DND-41 (cell line): ENCODE measurements at places on chromosomes 1 and 21.

DNA sequence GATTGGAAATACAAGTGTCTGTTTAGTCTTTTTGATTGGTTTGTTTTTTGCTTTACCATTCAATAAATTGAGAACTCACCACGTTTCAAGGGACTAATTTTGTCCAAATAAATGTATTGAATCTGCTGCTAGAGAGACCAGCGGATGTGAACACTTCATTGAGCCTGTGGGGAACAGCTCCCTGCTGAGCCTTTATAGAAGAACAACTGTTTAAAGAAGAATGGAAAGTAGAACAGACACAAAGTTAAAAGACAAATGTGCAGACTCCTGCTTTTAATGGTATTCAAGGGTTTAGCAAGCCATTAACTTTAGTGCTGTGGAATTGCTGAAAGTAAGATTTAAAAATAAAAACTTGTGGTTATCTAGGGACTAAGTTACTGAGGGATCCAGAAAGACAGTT is 817.7 kb upstream of the B3GALT2 start:
- no peaks in the 10 kb centered on the region for H3K27me3 ChIP-seq
- no peaks in the 10 kb centered on the region for H3K36me3 ChIP-seq
- DNase-seq: no peak
- H3K4me1 ChIP-seq: no peaks in the 10 kb centered on the region

DNA sequence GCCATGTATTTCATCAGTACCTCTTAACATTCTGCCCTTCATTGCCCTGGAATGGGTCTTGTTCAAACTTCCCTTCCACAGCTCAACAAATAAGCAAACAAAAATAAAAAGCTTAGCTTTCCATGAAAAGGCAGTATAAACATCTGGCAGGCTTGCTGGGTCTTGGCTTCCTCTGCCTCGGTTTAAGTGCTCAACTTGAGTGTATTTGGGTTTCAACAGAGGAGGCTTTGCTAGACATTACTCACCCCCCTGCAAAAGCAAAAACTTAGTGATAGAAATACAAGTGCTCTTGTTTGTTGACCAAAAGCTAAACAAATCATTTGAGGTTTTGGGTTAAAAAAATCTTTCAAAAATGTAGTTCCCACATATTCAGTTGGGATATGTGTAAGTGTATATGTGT is 518.5 kb downstream of the PLPP3 start:
- no peaks in the 10 kb centered on the region for H3K27me3 ChIP-seq
- H3K4me3 ChIP-seq: no peak overlapping the region
- no peaks in the 10 kb centered on the region for H3K4me1 ChIP-seq
- no peaks in the 10 kb centered on the region for H3K36me3 ChIP-seq

DNA sequence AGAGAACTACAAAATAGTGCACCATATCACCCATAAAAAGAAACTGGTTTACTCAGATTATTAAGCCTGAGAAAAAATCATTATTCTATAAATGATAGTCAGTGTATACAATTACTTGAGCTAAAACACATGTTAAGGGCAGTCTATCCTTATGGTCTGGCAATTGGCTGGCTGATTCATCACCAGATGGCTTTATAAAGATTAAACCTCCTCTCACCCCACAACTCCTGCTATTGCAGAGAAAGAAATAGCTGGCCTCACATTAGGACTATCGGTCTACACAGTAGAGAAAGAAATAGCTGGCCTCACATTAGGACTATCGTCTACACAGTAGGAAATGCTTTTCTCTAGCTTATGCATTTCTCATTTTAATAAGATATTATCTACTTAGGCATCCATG is 21.2 kb downstream of the CEP170 start:
- no peak overlapping the region for H3K4me3 ChIP-seq
- peaks cover 26% of the 10 kb centered on the region for H3K36me3 ChIP-seq
- DNase-seq: no peak
- no peaks in the 10 kb centered on the region for H3K27me3 ChIP-seq

DNA sequence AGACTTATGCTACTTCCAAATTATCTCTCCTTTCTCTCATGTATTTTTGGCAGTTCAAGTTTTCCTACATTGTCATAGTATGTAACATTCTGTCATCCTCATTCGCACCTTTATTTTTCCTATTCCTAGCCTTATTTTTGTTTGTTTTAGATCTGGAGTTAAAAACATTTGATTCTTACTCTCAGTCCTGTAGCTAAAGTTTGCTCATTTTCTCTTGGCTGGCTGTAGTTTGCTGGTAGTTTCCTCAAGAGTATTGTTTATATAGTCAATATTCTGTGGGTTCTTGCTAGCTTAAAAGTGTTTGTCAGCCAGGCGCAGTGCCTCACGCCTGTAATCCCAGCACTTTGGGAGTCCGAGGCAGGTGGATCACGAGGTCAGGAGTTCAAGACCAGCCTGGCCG is 29.8 kb upstream of the TRIM33 start:
- H3K27me3 ChIP-seq: no peaks in the 10 kb centered on the region
- no peak overlapping the region for H3K27ac ChIP-seq
- DNase-seq: no peak
- H3K4me1 ChIP-seq: no peaks in the 10 kb centered on the region
- no peaks in the 10 kb centered on the region for H3K36me3 ChIP-seq

DNA sequence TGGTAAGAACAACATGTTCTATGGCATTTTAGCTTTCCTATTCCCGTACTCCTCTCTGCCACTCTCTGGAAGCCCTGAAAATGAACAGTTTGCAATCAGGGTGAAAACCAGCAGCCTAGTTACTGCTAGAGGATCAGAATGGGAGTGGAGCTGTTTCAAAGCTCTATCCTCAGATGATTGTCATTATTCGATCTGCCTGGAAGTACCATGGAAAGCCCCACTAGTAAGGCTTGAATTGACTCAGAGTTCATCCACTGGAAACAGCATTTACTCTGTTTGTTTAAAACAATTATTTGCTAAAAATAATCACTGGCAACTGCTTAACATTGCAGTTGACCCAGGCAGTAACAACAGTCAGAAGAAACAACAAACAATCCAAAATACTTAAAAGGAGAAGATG is 91.2 kb downstream of the USH2A start:
- H3K4me1 ChIP-seq: no peaks in the 10 kb centered on the region
- no peak for DNase-seq
- no peak overlapping the region for H3K4me3 ChIP-seq
